ENCODE measurements at places on chromosomes 5 and 9.

GRCh38 chr5:816176-816575 lies 31.6 kb upstream of the ZDHHC11B start:
- no peak for DNase-seq

DNA sequence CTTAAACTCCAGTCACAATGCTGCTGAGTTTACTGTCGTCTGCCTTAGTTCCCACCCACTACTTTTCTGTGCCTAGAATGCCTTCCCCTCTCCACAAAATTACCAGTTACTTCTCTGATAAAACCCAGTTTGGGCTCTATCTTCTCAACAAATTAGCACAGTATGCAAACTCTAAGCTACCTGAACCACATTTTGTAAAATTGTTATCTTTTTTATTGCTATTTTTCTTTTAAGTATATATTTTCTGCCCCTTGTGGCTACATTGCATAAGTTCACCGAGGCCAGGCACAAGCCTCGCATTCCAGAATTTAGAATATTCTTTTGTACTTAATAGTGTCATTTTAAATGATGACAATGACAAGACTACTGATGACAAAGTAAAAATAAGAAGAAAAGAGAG lies 60.0 kb downstream of the POU5F2 start:
- peak; percentile 34 for DNase-seq

GRCh38 chr5:125708583-125708982 lies 714.6 kb upstream of the GRAMD2B start:
- DNase-seq, result no peak

DNA sequence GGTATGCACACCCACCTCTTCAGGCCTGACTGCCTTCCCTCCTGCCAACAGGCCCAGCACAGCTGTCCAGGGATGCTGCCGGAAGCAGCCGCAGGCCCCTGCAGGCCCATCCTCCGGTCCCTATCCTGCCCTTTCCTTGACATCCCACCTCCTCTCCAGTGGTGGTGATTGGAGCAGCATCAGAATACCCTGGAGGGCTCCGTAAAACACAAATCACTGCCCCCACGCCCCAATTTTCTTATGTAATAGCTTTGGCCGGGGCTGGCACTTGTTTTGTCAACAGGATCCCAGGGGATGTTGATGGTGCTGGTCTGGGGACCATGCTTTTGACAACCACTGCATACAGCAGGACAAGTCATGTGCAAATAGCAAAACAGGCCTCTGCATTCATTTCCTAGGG lies 274.5 kb downstream of the GADD45G start:
- no peak for DNase-seq

- DNase-seq, result no peak
Measured at GRCh38 chr9:80842389-80842788, 847.0 kb downstream of the TLE1 start.

GRCh38 chr5:147384346-147385193 lies 125.3 kb downstream of the DPYSL3 start:
- DNase-seq, result no peak

GRCh38 chr5:178429491-178430185 lies 160.6 kb downstream of the COL23A1 start:
- no peak for DNase-seq
